CD8-positive, alpha-beta memory T cell (primary cell): ENCODE measurements at places on chromosomes 4 and X. TPM values are rescaled to one million over a fixed set of nuclear protein-coding genes. Genes with fewer than 3 reads are reported as not detected.

OCRL gene
- total RNA-seq: 1.9 TPM

CXXC4 gene
- not detected for total RNA-seq

DNA sequence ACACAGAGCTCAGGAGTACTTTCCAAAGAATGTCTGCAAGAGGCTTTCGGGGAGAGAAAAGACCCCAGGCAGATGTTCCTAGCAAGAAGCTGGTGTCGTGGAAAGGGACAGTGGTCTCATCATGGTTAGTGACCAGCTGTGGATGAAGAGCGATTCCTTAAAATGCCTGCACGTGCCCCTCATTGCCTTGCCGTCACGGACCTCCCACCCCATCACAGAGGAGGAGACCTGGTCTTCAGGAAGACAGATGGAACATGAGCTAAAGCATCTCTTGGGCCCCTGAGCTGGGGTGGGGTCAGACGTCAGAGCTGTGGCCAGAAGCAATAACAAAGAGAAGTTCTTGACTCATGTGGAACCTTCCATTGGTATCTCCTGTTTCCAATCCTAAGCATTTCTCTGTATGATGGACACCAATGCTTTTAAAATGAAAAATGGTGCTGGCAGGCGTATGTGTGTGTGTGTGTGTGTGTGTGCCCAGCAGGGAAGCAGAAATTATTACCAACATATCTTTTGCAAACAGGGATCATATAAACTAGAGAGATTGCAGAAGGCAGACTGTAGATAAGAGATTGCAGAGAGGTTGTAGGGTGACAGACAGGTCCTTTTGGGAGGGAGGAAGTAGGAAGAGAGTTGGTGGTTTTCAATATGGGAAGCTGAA, 25.2 kb upstream of the ASMTL start:
- no peak for DNase-seq
- H3K36me3 ChIP-seq: peaks cover 14% of the 10 kb centered on the region
- H3K4me3 ChIP-seq: no peak overlapping the region
- H3K4me1 ChIP-seq: peaks cover 76% of the 10 kb centered on the region

KIAA1210 gene
- total RNA-seq: not detected

DNA sequence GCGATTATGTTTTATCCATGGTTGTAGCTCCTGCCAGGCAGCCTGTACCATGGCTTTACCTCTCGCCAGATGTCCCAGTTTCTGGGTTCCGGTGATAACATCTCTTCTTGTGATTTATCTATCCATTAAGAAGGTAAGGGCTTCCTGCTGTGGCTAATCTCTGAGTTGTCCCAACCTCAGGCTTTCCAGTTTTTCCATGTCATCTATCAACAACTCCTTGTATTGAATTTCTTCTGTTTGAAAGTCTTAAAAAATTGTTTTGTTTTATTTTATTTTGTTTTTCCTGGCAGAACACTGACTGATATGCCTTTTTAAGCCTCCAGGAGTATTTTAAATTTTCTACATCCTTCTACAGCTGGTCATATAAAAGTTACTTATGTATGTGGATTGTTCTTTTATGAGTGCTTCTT, 241.9 kb downstream of the ANTXR2 start:
- H3K27me3 ChIP-seq: no peaks in the 10 kb centered on the region
- no peak for DNase-seq
- H3K36me3 ChIP-seq: no peaks in the 10 kb centered on the region
- H3K4me1 ChIP-seq: no peaks in the 10 kb centered on the region

IL2RG gene
- 312 TPM for total RNA-seq

DNA sequence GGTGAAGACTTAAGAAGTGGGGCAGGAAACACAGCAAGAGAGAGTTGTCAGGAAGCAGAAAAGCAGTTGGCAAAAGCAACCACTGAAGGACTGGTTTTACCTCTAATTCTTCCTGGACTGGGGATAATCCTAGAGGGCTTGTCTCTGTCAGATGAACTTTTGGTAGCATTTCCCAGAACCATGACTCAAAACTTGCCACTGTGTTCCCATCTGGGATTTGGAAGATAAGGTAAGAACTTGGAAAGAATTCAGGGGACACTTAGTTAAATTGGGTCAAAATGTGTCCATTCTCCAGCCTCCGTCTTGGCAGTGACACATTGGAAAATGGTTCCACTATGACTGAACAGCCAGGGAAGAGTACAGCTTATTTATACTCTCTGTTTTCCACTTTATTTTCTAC, 55.7 kb downstream of the CD38 start:
- no peaks in the 10 kb centered on the region for H3K36me3 ChIP-seq
- no peaks in the 10 kb centered on the region for H3K27me3 ChIP-seq
- no peaks in the 10 kb centered on the region for H3K4me1 ChIP-seq
- H3K4me3 ChIP-seq: no peak overlapping the region
- no peak for DNase-seq

DNA sequence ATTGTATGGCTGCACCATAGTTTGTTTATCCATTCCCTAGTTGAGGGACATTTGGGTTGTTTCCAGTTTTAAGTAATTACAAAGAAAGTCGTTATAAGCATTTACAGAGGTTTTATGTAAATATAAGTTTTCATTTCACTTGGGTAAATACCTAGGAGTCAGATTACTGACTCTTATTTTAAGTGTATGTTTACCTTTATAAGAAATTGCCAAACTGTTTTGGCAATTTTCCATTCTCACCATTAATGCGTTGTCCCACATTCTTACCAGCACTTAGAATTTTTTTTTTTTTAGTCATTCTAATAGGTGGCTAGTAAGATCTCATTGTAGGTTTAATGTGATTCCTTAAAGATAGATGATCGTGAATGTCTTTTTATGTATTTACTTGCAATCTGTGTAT, 121.5 kb upstream of the NR3C2 start:
- no peak overlapping the region for H3K4me3 ChIP-seq
- H3K27me3 ChIP-seq: no peaks in the 10 kb centered on the region
- DNase-seq: no peak

CYBB gene
- total RNA-seq: 3.7 TPM

DNA sequence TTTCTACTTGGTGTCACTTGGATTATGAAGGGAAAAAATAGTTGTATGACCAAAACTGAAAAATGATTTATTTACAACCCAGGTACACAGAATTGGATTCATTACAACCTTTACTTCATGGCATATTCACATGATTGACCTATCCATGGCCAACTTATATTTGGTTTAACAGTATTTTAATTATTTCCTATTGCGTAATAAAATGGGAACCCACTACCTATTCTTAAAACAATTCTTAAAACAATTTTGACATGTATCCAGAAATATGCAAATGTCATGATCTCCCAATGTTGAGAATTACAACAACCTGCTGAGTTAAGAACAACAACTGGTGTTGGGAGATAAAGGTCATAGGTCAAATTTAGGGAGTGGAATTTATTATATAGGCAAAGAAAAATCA, 54.8 kb upstream of the DDX53 start:
- H3K4me1 ChIP-seq: no peaks in the 10 kb centered on the region
- H3K27me3 ChIP-seq: no peaks in the 10 kb centered on the region
- H3K36me3 ChIP-seq: no peaks in the 10 kb centered on the region
- H3K27ac ChIP-seq: no peak overlapping the region

DNA sequence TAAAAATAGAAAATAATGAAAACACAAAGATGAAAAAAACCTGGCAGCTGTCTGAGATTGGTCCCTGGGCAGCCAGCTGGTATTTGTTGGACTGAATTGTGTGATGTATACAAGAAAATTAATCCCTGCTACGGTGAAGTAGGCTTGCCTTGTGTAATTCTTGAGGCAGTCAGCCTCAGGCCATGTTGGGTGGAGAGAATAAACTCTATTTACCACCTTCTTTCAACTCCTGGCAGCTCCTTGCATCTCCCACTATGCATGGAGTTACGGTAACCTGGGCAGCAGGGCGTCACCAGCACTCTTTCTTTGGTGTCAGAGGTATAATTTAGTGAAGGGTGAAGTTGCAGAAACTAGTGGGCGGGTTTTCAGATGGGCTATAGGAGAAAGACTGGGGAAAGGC, 3.5 kb downstream of the SPIN2A start:
- DNase-seq: no peak
- H3K4me1 ChIP-seq: no peaks in the 10 kb centered on the region
- H3K27me3 ChIP-seq: no peaks in the 10 kb centered on the region
- H3K4me3 ChIP-seq: no peak overlapping the region
- H3K36me3 ChIP-seq: no peaks in the 10 kb centered on the region
- no peak overlapping the region for H3K27ac ChIP-seq

RIPPLY1 gene
- not detected for total RNA-seq

ANXA10 gene
- total RNA-seq: not detected

GLRA3 gene
- total RNA-seq: not detected

- H3K27ac ChIP-seq: no peak overlapping the region
- no peaks in the 10 kb centered on the region for H3K36me3 ChIP-seq
- no peaks in the 10 kb centered on the region for H3K27me3 ChIP-seq
- H3K4me3 ChIP-seq: no peak overlapping the region
- no peak for DNase-seq
Measured at GRCh38 chr4:81023484-81023883, 7.0 kb upstream of the BMP3 start.

DNA sequence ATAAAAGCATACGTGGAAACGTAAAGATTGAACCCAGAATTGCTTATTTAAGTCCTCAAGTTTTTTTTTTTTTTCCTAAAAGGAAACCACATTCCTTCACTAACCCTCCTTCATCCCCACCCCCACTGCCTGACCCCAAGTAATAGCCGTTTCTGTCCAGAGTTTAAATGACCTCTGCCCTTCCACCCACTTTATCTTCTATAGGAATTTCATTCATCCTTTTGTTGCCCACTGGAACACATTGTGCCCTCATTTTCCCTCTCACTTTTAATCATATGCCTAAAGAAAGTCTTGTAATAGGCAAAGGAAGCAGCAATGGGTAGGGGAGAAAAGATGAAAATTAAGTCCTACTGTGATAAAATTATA, 62.7 kb downstream of the SH3RF1 start:
- no peaks in the 10 kb centered on the region for H3K27me3 ChIP-seq
- DNase-seq: no peak
- no peak overlapping the region for H3K27ac ChIP-seq
- H3K36me3 ChIP-seq: no peaks in the 10 kb centered on the region
- H3K4me1 ChIP-seq: no peaks in the 10 kb centered on the region
- no peak overlapping the region for H3K4me3 ChIP-seq

DNA sequence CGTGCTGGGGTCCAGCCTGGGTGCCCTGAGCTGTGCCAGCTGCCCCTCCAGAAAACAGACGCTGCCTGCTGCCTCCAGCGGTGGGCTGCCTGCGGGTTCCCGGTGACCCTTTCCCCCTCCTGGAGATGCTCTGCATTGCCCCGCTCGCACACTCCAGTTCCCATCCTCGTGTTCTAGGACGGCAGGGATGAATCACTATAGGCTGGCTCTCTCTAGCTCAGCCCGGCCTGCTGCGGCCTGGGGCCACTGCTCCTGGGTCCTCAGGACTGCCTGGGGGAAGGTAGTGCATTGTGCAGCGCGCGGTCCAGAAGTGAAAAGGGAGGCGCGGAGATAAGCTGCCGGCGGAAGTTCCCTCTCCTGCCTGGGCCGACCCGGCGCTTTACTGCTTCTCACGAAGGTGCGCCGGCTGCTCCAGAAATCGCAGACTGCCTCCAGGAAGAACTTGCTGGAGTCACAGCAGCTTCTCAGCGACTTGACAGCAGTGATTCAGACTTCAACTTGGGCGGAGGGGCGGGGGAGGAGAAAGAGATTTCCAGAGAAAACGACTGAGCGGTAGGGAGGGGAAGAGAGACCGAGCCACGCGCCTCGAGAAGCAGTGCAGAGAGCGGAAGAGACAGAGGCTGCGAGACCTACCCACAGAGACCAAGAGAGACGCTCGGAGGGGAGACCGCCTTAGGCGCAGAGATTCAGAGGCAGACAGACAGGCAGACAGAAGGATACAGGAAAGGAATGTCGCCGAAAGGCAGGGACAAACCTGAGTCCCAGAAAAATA, 6.7 kb upstream of the MSX1 start:
- H3K4me1 ChIP-seq: peaks cover 7% of the 10 kb centered on the region
- no peaks in the 10 kb centered on the region for H3K36me3 ChIP-seq
- peaks cover 46% of the 10 kb centered on the region for H3K27me3 ChIP-seq
- no peak overlapping the region for H3K27ac ChIP-seq
- no peak for DNase-seq

GLRB gene
- total RNA-seq: not detected

DNA sequence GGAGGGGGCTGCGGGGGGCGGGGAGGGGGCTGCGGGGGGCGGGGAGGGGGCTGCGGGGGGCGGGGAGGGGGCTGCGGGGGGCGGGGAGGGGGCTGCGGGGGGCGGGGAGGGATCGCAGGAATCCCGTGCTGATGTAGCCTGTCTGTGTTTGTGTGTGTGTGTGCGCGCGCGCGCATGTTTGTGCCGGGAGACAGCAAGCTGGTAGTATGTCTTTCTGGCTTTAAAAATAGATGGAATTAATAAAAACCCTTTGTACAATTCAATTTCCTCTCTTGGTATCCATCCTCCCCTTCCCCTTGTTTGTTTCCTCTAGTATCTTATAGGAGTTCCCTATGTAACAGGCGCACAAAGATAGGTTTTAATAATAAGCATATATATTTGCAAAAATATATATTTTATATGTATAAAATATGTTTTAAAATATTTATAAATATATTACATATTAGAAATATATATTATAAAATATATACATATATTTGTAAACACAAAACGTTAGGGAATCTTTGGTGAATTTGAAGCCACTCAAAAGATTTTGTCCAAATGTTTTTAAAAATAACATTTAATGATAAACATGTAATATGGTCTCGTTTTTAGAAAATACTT, 782 bp downstream of the ARHGAP24 start:
- DNase-seq: no peak
- H3K27ac ChIP-seq: no peak overlapping the region
- H3K4me3 ChIP-seq: no peak overlapping the region

DNA sequence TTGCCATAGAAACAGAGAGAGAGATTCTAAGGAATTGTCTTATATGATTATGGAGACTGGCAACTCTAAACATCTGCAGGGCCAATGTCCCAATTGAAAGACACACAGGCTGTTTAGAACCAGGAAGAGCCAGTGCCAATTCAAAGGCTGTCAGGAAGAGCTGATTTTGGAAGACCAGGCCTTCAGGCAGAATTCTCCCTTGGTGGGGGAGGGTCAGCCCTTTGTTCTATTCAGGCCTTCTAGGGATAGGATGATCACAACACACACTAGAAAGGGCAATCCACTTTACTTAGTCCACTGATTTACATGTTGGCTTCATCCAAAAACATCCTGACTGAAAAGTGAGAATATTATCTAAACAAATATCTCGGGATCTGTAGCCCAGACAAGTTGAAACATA, 15.2 kb downstream of the C4orf46 start:
- no peaks in the 10 kb centered on the region for H3K27me3 ChIP-seq
- no peak overlapping the region for H3K27ac ChIP-seq
- DNase-seq: no peak

DNA sequence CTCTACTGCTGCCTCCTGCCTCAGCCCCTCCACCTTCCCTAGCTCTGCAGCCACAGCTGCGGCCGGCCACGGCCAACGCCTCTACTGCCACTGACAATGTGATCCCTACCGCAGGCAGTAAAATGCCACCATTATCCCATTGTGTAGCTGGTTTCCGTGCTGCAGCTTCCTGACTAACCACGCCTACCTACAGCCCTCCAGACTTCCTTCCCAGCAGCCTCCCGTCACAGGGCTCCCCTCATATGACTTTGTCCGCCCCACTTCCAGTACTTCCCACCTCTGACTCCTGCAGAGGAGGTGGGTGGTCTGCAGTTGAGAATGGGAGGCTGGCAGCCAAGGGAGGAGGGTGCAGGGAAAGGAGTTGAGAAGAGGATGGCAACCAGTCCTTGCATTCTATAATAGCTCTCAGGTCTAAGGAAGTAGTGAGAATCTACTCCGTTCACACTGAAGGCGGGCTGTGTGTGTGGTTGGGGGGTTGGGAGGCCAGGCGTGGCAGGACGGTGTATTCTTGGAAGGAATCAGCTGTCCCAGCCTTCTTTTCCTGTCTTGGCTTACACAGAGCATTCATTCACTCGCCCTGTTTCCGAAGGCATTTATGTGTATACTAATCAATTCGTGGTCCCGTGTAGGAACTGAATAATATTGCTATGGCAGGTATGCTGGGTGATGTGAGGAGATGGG, 33.1 kb upstream of the USP51 start:
- H3K4me1 ChIP-seq: no peaks in the 10 kb centered on the region
- no peak overlapping the region for H3K4me3 ChIP-seq
- H3K36me3 ChIP-seq: no peaks in the 10 kb centered on the region
- no peak overlapping the region for H3K27ac ChIP-seq
- DNase-seq: no peak
